GM12878 (cell line): ENCODE measurements at places on chromosomes 1 and 21. TPM values are rescaled to one million over a fixed set of nuclear protein-coding genes. Genes with fewer than 3 reads are reported as not detected.
A peak's percentile ranks its signal among the peaks of the same experiment; 100 is the strongest.

GRCh38 chr1:4149831-4150230 is 249.8 kb upstream of the C1orf174 start:
- DNase-seq, result no peak
- no peaks in the 10 kb centered on the region for H3K36me3 ChIP-seq
- no peak overlapping the region for H3K27ac ChIP-seq
- H3K4me1 ChIP-seq, result no peaks in the 10 kb centered on the region

DNA sequence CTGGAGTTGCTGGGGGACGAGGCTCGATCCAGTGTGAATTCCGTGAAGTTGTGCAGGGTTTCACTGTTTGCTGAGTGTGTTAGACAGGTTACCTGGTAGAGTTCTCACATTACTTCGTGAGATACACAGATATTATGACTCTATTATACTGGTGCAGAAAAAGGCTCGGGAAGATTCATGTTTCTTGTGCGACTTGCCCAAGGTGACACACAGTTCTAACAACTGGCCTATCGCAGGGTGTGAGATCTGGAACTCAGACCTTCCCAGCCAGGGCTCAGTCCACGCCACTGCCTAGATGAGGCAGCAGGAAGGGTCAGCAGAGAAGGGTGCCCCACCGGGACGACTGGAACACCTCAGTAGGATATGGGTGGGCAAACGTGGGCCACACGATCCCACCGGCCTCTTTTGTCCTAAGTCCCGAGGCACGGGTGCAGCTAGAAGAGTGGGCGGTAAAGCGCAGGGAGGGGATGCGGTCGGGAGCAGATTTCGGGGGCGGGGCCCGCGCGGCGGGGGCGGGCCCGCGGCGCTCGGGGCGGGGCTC is 296 bp upstream of the RNPEP start:
- peaks cover 3% of the 10 kb centered on the region for H3K4me1 ChIP-seq
- H3K27me3 ChIP-seq, result 0 out of 2 replicates have a peak, but pooled peaks cover 2% of the 10 kb centered on the region
- H3K27ac ChIP-seq, result no peak overlapping the region
- peak overlapping the region; percentile 82 for H3K4me3 ChIP-seq
- no peaks in the 10 kb centered on the region for H3K36me3 ChIP-seq
- DNase-seq, result no peak

DNA sequence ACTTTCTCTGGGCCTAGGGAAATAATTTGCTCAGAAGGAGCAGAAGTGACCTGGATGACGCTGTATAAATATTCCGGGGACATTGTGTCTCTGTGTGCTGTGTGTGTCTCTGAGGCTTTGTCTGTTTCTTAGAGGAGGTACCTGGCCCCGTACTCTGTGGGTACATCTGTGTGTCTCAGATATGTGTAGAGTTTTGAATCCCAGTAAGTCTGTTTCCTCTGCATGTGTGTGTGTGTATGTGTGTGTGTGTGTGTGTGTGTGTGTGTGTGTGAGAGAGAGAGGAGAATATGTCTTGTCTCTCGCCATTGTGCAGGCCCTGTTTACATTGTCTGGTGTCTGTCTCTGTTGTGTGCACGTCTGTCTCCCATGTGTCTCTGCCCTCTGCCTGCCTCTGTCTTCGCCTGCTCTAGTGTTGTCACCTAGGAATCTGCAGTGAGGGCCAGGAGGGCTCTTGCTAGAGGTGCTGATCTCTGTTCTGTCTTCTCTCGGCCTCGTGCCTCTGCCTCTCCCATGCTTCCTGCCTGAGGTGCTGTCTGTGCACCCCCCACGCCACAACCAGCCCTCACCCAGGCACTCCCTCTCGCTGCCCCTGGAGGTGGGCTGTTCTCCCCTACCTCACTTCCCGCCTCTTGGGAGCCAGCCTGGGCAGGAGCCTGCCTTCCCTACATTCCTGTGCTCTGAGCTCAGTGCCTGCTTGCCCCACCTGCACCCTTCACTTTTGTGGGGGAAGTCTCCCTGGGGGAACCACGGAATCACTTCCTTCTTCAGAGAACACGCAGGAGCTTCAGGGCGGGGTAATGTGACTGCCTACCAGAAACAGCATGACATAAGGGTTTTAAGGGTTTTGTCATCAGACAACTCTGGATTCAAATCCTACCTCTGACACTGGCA is 5.9 kb downstream of the MAP7D1 start:
- peaks cover 51% of the 10 kb centered on the region for H3K4me1 ChIP-seq
- no peaks in the 10 kb centered on the region; the same call in 1 of the 2 replicates for H3K36me3 ChIP-seq
- peak overlapping the region; percentile 95 for H3K27ac ChIP-seq
- DNase-seq, result no peak

DNA sequence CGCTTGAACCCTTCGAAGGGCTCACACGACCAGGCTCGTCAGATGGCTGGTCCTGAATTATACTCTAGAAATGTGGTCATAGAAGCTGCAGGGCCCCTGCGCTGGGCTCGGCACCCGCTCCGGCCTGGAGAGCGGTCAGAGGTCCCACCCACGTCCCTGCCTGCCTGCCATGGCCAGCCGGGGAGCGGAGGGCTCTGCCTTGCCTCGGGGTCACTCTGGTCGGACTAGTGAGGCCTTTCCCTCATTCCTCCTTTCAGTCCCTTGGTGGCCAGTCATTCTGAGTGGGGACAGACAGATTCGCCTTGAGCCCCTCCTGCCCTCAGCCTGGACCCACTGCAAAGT is 529 bp upstream of the MARCKSL1 start:
- H3K36me3 ChIP-seq, result peaks cover 12% of the 10 kb centered on the region
- H3K4me1 ChIP-seq, result peaks cover 60% of the 10 kb centered on the region
- H3K27ac ChIP-seq, result peak overlapping the region; percentile 81

DNA sequence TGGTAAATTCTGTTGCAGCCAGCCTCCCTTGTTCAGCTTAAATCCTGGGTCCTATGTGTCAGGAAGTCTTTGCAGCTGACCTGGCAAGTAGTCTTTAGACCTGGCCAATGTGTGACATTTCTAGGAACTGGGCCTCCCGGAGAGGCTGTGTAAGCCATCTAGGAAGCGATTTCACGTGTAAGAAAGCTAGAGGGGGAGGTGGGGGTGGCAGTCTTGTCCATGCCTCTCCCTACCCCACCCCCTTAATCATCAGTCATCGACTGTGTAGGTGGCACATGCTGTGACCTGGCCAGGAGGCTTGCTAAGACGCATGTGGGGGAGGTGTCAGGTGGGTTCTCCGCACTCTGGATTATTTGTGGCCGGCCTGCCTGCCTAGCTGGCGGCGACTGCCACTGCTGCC is 8.4 kb downstream of the C1orf226 start:
- no peak overlapping the region for H3K4me3 ChIP-seq
- H3K36me3 ChIP-seq, result no peaks in the 10 kb centered on the region
- H3K27me3 ChIP-seq, result no peaks in the 10 kb centered on the region
- DNase-seq, result no peak

Gene RNU1-4
- total RNA-seq, result 2,403 and 2,678 TPM in 2 replicates

GRCh38 chr1:54069791-54070170 is 16.4 kb downstream of the TCEANC2 start:
- no peaks in the 10 kb centered on the region for H3K27me3 ChIP-seq
- H3K4me3 ChIP-seq, result no peak overlapping the region
- peaks cover 3% of the 10 kb centered on the region; the same call in 1 of the 2 replicates for H3K36me3 ChIP-seq
- H3K4me1 ChIP-seq, result no peaks in the 10 kb centered on the region

- H3K4me1 ChIP-seq, result no peaks in the 10 kb centered on the region
- H3K4me3 ChIP-seq, result no peak overlapping the region
- no peaks in the 10 kb centered on the region for H3K36me3 ChIP-seq
- no peaks in the 10 kb centered on the region for H3K27me3 ChIP-seq
- no peak for DNase-seq
- H3K27ac ChIP-seq, result no peak overlapping the region
Measured at GRCh38 chr1:225114354-225114990, 185.0 kb downstream of the DNAH14 start.

Gene GUCA2B
- total RNA-seq, result not detected in 2 replicates

GRCh38 chr1:119987112-119987511 is 82.3 kb downstream of the NOTCH2 start:
- H3K4me1 ChIP-seq, result peaks cover 4% of the 10 kb centered on the region
- no peak overlapping the region for H3K4me3 ChIP-seq
- no peaks in the 10 kb centered on the region for H3K36me3 ChIP-seq
- no peak overlapping the region for H3K27ac ChIP-seq
- no peak for DNase-seq

GRCh38 chr1:229856009-229856650 is 210.9 kb upstream of the GALNT2 start:
- peak overlapping the region; percentile 71 for H3K4me3 ChIP-seq
- H3K4me1 ChIP-seq, result peaks cover 11% of the 10 kb centered on the region
- H3K36me3 ChIP-seq, result no peaks in the 10 kb centered on the region
- no peaks in the 10 kb centered on the region for H3K27me3 ChIP-seq

- no peak overlapping the region for H3K4me3 ChIP-seq
- no peaks in the 10 kb centered on the region for H3K27me3 ChIP-seq
- no peaks in the 10 kb centered on the region for H3K4me1 ChIP-seq
Measured at GRCh38 chr1:201252944-201253371, 30.3 kb upstream of the PKP1 start.

DNA sequence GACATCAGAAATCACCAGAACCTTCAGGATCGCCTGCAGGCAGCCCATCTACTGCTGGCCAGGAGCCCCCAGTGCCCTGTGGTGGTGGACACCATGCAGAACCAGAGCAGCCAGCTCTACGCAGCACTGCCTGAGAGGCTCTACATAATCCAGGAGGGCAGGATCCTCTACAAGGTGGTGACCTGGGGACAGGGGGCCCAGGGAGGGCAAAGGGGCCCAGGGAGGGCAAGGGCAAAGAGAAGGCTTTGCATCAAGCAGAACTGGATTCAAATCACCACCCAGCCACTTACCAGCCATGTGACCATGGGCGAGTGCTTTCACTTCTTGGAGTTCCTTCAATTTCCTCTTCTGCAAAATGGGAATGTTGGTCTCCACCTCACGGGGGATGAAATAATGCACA is 12.1 kb downstream of the DIO1 start:
- H3K27ac ChIP-seq, result no peak overlapping the region
- H3K4me1 ChIP-seq, result no peaks in the 10 kb centered on the region
- DNase-seq, result no peak
- H3K27me3 ChIP-seq, result no peaks in the 10 kb centered on the region
- H3K36me3 ChIP-seq, result no peaks in the 10 kb centered on the region

DNA sequence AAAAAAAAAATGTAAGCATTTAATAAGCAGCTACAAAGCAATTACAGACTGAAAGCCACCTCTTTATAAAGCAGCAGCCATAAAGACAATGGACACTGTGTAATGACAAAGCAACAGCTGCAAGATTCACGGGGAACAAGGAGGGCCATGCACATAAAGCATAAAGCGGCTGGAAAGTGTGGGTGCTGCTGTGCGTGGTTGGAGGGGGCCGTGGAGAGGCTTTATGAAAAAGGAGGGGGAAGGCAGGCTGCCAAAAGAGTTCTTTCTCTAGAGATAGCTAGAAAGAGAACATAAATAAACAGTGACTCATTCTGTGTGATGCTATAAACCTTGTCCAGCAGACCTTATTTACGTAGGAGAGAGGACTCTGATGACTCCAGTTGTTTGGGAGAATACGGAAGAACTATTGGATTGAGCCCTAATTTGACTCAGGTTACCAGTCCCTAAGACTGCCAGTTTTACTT is 49.3 kb downstream of the ADAMTS1 start:
- H3K27ac ChIP-seq, result no peak overlapping the region
- H3K27me3 ChIP-seq, result no peaks in the 10 kb centered on the region
- H3K36me3 ChIP-seq, result no peaks in the 10 kb centered on the region
- no peak overlapping the region for H3K4me3 ChIP-seq
- DNase-seq, result no peak

- no peak for DNase-seq
- no peaks in the 10 kb centered on the region; the same call in 1 of the 2 replicates for H3K27me3 ChIP-seq
- H3K27ac ChIP-seq, result no peak overlapping the region
- no peak overlapping the region for H3K4me3 ChIP-seq
- no peaks in the 10 kb centered on the region for H3K36me3 ChIP-seq
Measured at GRCh38 chr1:226804907-226805759, 65.3 kb upstream of the PSEN2 start.

DNA sequence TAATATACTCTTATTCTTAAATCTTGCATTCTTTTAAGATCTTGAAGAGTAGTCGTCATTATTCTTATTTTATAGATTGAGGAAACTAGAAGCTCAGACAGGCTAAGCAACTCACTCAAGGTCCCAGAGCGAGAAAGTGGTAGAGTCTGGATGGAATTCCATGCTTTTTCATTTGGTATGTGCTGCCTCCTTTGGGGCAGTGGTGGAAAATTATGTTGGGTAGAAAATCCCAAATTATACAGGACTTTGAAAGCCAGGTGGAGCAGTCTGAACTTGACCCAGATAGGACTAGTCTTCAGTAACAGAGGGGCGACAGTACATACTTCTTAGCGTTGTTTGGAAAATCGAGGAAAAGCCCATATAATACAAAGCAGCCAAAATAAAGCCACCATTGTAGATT is 205.6 kb downstream of the ATG4C start:
- H3K27me3 ChIP-seq, result no peaks in the 10 kb centered on the region; the same call in 1 of the 2 replicates
- H3K4me3 ChIP-seq, result no peak overlapping the region
- no peaks in the 10 kb centered on the region for H3K4me1 ChIP-seq
- H3K27ac ChIP-seq, result no peak overlapping the region
- H3K36me3 ChIP-seq, result no peaks in the 10 kb centered on the region
- DNase-seq, result no peak
